ENCODE measurements at places on chromosomes 7 and 10.

DNA sequence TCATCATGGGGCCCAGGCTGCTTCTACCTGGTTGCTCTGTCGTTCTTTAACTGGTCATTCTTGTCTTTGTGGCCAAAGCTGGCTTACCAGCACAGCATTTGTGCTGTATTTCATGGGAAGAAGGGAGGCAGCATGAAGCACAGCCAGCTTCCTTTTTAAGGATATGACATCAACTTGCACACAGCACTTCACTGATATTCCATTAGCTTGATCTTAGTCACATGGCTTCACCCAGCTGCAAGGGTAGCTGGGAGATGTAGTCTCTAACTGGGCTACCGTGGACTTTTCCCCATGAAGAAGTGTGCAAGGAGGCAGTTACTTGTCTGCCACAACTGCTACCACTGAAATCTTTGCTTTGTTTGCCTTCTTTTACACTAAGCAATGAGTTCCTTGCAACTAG is 525.2 kb downstream of the LRMDA start:
- no peak for DNase-seq

- no peak for DNase-seq
Measured at GRCh38 chr7:121681700-121682099, 191.3 kb upstream of the PTPRZ1 start.

DNA sequence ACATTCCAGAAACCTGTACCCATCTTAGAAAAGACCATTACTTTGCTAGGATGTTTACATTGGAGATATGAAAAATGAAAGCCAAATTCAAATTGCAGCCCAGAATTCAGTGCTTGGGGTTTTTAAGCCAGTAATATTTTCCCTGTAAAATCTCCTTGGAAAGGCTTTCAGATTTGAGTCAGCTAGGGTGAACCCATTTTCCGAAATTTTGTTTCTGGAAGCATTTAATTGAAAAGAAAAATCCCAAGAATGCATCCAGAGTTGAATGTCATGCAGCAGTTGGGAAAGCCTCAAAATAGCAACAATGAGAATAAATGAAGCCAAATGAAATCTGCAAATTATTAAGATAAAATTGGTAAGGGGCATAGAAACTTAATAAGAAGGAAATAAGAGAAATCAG is 106.4 kb downstream of the BMPER start:
- no peak for DNase-seq

GRCh38 chr10:7235376-7235775 is 175.5 kb downstream of the SFMBT2 start:
- DNase-seq, result no peak

All from stimulated activated CD8-positive, alpha-beta memory T cell treated with anti-CD3 and anti-CD28 coated beads, Interleukin-15, amount 100 ng/mL, for 24 hours (primary cell).